ENCODE measurements at places on chromosomes 3 and 15. TPM values are rescaled to one million over a fixed set of nuclear protein-coding genes. Genes with fewer than 3 reads are reported as not detected.

NOX5 gene
- 0.07 TPM for polyA plus RNA-seq

AHSG gene
- polyA plus RNA-seq: not detected

CCDC39 gene
- not detected for polyA plus RNA-seq

GOLIM4 gene
- polyA plus RNA-seq: 44.6 TPM

SLC6A6 gene
- polyA plus RNA-seq: 39.3 TPM

SERINC4 gene
- polyA plus RNA-seq: not detected

CCRL2 gene
- 0.16 TPM for polyA plus RNA-seq

CPN2 gene
- 0.07 TPM for polyA plus RNA-seq

PRTG gene
- polyA plus RNA-seq: 0.89 TPM

SCAANT1 gene
- not detected for polyA plus RNA-seq

SUCNR1 gene
- not detected for polyA plus RNA-seq

AMIGO3 gene
- polyA plus RNA-seq: 1.5 TPM

GOLGA8A gene
- 33.8 TPM for polyA plus RNA-seq

GOLGA6L10 gene
- polyA plus RNA-seq: 0.79 TPM

- no peak for DNase-seq
Measured at GRCh38 chr3:152322756-152323155, 54.0 kb downstream of the MBNL1 start.

- DNase-seq: no peak
Measured at GRCh38 chr3:195526492-195526891, 16.6 kb downstream of the PPP1R2 start.

- no peak for DNase-seq
Measured at GRCh38 chr3:30007668-30008067, 598.7 kb upstream of the TGFBR2 start.

DNA sequence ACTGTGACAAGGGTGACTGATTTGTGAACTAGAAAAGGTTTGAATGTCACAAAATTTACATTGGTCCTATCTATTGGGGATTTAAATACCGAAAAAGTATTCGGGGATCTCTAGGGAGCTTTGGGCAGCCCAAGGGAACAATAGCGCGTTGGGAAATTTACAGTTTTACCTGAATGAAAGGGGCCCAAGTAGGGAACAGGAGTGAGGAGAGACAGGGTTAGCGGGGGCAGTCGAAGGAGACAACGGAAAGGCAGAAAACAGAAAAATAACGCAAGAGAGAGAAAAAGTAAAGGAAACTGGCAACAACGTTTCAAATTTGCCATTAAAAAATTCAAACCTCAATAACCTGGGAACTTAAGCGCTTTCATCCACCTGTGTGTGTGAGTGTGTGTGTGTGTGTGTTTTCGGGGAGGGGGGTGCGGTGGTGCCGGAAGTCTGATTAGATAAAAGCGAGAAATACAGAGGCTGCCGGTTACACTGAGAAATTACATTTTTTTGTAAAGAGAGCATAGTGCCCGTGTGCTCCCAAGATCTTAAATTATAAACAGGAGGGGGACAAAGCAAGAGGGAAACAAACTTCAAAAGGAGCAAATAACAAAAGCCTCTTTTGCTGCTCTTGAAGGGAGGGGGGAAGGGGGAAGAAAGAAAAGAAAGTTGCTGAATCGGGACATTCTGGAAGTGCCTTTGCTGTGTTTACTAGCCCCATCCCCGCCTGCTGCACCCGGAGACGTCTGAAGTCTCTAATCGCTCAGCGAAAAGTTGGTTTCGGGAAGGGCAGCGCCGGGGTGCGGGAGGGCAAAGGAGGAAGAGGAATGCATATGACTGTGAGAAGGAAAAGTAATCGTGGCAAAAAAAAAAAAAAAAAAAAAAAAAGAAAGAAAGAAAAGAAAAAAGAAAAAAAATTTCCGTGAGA lies 721 bp upstream of the ZIC1 start:
- DNase-seq: no peak

DNA sequence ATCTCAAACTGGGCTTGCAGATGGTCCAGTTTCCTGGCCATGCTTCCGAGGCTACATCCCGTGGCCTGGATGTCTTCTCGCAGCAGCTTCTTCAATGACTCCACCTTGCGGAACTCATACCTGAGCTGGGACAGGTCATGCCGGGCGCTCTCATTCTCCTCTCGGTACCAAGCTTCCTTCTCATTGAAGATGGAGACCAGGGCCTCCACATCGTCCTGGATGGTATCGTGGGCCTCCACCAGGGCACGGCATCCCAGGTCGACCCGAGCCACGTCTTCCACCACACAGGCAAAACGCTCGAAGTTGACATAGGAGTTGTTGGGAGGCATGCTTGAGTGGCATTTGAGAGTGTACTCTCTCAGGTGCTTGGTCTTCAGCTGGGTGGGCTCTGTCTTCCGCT lies 89.2 kb upstream of the HERC1 start:
- DNase-seq: no peak

GRCh38 chr15:100707229-100707628 lies 104.8 kb downstream of the ASB7 start:
- no peak for DNase-seq

DNA sequence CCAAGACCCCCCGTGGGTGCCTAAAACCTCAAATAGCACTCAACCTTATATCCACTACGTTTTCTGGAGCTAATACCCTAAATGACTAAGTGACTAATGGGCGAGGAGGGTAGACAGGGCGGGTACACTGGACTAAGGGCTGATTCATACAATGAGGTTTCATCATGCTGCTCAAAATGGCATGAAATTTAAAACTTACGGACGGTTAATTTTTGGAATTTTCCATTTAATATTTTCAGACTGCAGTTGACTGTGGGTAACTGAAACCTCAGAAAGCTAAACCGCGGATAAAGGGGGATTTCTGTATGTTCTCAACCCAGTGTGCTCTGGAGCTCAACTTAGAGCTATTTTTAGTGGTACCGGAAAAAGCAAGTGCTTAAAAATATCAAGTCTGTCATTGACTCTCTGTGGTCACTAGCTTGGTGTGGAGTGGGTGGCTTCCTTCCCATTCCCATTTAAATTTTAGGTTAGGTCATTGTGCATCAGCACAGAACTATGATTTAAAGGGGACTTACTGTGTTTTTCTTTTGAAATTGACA lies 72.9 kb downstream of the LRRC28 start:
- peak; percentile 83 for DNase-seq

GRCh38 chr3:9316881-9317361 lies 45.9 kb upstream of the THUMPD3 start:
- peak; percentile 56 for DNase-seq

- DNase-seq: no peak
Measured at GRCh38 chr3:1439395-1439794, 346.6 kb downstream of the CNTN6 start.

DNA sequence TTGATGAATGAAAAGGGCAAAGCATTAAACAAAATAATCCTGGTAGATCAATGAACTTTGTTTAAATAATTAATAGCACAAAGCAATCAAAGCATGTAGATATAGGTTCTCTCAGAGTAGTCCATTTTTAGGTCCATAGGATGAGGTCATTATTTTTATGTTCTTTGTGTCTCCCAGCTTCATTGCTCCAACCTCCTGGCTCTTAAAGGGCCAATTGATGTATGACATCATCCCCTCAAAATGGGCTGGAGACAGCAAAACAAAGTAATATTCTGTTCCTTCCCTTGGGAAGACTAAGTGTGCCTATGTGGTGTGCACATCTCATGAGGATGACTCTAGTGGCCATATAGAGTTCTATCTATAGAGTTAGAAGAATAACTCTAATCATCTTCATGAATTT lies 49.5 kb downstream of the HMG20A start:
- no peak for DNase-seq

GRCh38 chr3:160184655-160185054 lies 40.6 kb upstream of the C3orf80 start:
- peak; percentile 82 for DNase-seq

GRCh38 chr3:52230461-52230860 lies 5.0 kb upstream of the TLR9 start:
- no peak for DNase-seq

- DNase-seq: no peak
Measured at GRCh38 chr3:34213478-34213877, 415.0 kb downstream of the PDCD6IP start.

DNA sequence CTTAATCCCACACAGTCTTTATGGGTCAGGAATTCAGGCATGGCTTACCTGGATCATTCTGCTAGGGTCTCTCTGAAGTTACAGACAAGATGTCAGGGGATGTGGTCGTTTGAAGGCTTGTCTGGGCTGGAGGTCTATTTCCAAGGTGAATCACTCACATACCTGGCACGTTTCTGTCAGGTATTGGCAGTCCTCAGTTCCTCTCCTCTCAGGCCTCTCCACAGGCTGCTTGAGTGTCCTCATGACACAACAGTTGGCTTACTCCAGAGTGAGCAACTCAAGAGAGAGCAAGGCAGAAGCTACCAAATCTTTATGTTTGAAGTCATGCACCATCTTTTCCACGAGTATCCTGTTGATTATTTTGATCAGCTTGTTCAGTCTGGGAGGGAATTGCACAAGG lies 43.9 kb upstream of the PARP14 start:
- no peak for DNase-seq

GRCh38 chr15:74172701-74173379 lies 670 bp upstream of the ISLR start:
- peak; percentile 39 for DNase-seq

DNA sequence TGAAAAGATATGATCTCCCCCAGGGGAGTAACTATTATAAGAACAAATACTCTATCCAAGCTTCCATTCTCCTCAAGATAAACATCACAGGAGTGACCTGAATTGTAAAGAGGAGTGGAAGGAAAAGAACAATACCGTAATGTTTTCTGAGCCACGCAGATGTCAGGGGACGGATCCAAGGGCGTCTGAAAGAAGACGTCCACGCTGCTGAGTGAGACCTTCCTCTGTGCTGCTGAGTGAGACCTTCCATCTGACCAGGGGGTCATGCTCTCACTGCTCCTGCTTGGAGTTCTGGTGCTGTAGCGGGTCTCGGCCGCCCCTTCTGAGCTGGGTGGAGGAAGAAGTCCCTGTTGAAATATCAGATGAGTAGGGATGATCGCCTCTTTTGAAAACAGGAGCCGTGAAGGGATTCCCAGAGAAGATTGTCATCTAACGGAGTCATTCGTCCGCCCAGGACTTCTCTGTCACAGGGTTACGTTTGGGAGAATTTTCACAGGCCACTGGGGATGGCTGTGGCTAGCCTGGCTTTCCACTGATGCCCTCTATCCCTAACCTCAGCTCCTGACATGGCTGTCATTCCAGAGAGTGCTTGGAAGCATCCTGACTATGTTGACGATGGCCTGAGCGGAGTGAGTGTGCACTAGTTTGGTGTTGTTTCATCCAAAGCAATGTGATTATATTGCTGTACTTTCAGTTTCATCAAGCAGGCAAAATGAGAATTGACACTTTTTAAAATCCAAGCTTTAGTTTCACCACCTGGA lies 184.9 kb downstream of the APBA2 start:
- DNase-seq: no peak
